ENCODE measurements at places on chromosomes 1 and 21.

GRCh38 chr1:55717111-55717510, 501.9 kb upstream of the USP24 start:
- DNase-seq, result no peak

DNA sequence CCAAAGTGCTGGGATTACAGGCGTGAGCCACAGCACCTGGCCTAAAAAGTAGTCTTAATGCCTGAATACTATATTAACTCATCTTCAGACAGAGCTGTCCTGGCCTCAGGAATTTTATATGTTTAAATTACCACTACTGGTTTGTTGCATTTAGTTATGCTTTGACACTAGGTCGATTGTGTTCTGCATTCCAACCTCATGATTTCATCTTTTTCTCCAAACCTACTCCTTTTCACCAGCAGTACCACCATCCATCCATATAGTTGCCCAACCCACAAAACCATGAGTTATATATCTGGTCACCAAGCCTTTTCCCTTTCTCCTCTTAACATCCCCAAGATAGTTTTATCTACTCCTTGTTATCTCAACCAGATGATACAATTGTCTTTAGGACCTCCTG, 22.6 kb downstream of the FMO5 start:
- DNase-seq, result no peak

DNA sequence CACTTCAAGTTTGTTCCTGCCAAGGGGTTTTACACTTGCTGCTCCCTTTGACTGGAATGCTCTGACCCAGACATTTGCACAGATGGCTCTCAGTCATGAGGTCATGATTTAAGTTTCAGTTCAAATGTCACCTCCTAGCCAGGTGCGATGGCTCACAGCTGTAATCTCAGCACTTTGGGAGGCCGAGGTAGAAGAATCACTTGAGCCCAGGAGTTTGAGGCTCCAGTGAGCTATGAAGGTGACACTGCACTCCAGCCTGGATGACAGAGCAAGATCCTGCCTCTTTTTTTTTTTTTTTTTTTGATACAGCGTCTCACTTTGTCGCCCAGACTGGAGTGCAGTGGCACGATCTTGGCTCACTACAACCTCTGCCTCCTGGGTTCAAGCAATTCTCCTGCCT, 4.5 kb upstream of the ZMYM4 start:
- DNase-seq, result no peak

DNA sequence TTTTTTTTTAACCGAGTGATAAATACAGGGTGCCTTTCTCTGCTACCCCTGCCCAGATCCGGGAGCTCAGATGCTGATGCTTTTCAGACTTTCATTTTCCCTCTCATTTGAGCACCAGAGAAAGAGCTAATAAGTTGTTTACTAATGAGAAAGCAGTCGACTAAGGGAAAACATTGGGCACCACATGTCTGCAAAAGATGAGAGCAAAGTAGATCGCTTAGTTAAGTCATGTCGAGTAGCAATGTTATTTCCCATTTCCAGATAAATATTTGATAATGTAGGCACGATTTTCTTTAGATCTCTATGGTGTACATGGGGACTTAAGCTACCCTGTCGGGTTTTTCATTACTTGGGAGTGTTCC, 1.2 kb downstream of the PKN2 start:
- DNase-seq, result no peak

DNA sequence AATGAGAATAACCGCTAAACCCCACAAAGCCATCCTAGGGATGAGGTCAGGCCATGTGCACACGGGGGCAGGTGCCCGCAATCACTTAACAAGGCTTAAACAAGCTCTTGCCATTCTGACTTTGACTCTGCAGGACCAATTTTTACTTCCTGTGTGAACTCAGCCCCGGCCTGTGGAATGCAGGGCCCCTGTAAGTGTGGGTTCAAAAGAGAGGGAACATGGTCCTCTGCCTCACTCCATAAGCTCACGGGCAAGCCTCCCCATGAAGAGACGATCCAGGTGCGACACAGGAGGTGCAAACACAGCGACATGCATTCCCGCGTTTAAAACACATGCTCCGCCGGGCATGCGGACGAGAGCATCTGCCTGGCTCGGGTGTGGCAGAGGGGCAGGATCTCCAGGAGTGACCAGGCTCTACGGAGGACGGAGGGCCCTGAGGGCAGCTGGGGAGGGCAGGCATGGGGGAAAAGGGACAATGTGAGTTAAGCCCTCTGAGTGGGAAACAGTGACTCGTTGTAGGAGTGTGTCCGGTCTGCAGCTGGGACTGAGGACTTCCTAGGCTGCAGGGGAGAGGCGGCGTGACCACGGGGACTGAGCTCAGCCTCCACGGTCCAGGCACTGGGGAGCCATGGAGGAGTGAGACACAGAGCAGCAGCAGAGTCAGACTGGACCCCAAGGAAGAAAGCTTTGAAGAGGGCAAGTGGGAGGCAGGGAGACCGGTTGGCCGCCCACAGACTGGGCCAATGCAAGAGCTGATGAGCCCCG, 40.6 kb upstream of the AJAP1 start:
- no peak for DNase-seq

Measured in T-helper 1 cell (primary cell).